ENCODE measurements at places on chromosomes 16 and 17. TPM values are rescaled to one million over a fixed set of nuclear protein-coding genes. Genes with fewer than 3 reads are reported as not detected.

DNA sequence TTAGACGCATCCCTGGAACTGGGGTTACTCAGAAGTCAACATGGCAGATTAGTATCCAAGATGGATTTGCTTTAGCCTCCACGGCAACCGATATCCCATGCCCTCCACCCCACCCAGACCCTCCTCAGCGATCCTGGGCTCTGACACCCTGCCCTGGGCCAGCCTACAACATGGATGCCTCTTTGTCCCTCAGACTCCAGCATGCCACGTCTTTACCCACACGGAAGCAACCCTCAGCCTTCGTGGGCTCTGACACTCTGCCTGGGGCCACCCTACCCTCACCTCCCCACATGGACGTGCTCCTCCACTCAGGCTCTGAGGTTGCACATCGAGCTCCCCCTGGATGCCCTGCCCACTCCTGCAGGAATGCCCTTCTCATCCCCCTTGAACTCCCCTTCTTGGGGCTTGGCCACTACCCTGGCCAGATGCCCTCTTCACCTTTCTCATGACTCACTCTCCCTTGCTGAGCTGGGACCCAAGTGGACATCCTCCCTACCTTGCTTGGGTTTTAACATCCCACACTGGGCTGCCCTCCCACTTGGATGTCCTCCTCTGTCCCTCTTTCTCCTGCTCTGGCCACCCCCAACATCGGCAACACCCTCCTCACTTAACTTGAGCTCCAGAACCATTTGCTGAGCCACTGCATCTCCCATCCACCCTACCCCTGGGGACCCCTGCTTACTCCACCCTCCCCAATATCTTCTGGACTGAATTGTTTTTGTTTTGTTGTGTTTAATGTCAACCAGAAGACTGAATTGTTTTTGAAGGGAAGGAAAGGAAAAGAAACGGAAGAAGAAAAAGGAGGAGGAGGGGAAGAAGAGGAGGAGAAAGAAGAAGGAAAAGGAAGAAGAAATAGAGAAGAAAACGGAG lies 18.3 kb upstream of the TMEM92 start:
- H3K36me3 ChIP-seq, result no peaks in the 10 kb centered on the region
- H3K27ac ChIP-seq, result no peak overlapping the region
- H3K4me1 ChIP-seq, result no peaks in the 10 kb centered on the region
- DNase-seq, result no peak
- no peak overlapping the region for H3K4me3 ChIP-seq

Gene OR1F1
- total RNA-seq, result not detected

DNA sequence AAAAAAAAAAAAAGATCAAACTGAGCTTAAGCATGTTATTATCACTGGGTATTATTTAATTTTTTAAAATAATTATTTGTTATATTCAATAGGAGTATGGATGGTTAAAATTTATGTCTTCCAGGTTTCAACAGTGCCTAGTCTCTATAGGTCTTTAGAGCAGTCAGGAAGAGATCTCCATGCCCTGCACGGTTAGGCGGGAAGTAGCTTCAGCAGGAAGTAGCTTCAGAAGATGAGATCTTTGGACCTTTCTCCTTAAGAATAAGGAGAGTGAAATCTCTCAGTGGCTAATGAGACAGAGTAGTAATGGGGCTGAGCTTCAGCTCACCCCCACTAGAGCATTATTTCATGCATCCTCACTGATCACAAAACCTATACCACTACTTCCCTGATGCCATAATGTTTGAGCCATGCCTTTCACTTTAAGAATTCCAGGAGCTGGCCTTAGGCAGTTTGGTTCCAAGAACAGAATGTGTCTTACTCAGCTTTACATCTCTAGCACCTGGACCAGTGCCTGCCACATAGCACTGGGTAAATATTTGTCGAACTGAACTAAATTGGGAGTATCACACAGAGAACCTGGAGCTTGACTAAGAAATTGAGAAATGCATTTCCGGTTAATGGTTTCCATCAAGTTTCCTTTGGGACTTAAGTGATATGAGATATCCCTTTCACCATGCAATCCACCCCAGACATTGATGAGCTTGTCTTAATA lies 43.5 kb downstream of the SCPEP1 start:
- peaks cover 4% of the 10 kb centered on the region for H3K27me3 ChIP-seq
- H3K36me3 ChIP-seq, result no peaks in the 10 kb centered on the region
- H3K4me3 ChIP-seq, result no peak overlapping the region
- H3K27ac ChIP-seq, result no peak overlapping the region

- no peaks in the 10 kb centered on the region for H3K36me3 ChIP-seq
- no peak overlapping the region for H3K4me3 ChIP-seq
- peaks cover 24% of the 10 kb centered on the region for H3K4me1 ChIP-seq
- no peaks in the 10 kb centered on the region for H3K27me3 ChIP-seq
- DNase-seq, result no peak
These were observed 21.5 kb downstream of the MYO18A start for GRCh38 chr17:29158488-29159275.

GRCh38 chr17:33055171-33055611 lies 63.5 kb downstream of the SPACA3 start:
- DNase-seq, result no peak
- H3K4me1 ChIP-seq, result no peaks in the 10 kb centered on the region
- H3K4me3 ChIP-seq, result no peak overlapping the region
- H3K36me3 ChIP-seq, result no peaks in the 10 kb centered on the region

DNA sequence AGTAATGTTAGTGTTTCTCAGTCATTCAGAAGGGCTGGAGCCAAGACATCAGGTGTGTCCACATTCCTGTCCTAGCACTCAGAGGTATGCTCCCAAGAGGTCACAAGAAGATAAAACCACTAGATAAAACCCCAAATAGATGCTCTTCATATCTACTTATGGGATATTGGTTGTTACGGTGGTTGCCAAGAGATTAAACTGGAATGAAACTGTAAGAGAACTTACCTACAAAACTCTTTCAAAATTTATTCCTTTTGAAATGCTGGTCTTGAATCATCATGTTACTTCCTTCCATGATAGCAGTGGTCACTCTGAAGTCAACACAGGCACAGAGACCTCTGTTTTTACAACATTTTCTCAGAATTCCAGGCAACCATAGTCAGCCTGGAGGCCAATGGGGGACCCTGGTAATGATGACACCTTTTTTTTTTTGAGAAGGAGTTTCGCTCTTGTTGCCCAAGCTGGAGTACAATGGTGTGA lies 122.4 kb upstream of the WSCD1 start:
- peaks cover 5% of the 10 kb centered on the region for H3K27me3 ChIP-seq
- no peak overlapping the region for H3K4me3 ChIP-seq
- H3K27ac ChIP-seq, result no peak overlapping the region
- no peaks in the 10 kb centered on the region for H3K4me1 ChIP-seq
- no peak for DNase-seq

DNA sequence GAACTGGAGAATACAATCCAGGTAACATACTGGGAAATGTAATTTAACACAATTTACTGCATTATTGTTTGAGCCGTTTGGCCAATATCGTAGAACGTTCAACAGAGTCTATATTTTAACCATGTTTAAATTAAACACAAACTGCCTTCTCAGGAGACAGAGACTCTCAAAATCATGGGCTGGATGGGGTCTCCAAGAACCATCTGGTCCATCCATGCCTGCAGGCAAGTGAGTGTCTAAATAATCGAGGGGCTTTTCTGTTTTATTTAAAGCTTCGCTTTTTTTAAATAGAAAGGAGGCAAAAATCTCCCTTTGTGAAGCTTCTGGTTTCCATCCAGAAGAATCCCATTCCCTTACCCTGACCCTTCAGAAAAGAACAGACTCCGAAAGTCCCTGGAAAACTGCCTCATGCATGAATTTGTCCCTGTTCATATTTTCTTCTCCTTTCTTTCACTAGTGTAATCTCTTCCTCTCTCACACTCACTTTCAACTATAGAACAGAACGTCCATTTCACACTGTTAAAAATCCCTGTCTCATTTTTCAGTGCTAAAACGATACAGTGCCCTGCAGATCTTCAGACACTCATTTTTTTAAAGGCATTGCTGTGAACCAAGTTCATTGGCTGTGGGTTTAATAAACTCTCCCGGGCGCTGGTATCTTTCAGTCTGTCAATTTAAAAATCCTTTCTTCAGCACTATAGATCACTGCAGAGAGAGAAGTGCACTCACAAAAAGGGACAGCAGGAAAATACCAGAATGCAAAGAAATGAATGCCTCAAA lies 111.4 kb upstream of the TOM1L1 start:
- H3K4me1 ChIP-seq, result no peaks in the 10 kb centered on the region
- no peak overlapping the region for H3K27ac ChIP-seq
- DNase-seq, result no peak
- H3K36me3 ChIP-seq, result no peaks in the 10 kb centered on the region
- no peak overlapping the region for H3K4me3 ChIP-seq
- H3K27me3 ChIP-seq, result no peaks in the 10 kb centered on the region

Gene NOXO1
- total RNA-seq, result 0.47 TPM

- no peak overlapping the region for H3K27ac ChIP-seq
- H3K4me1 ChIP-seq, result peaks cover 22% of the 10 kb centered on the region
- no peak for DNase-seq
- no peak overlapping the region for H3K4me3 ChIP-seq
- no peaks in the 10 kb centered on the region for H3K27me3 ChIP-seq
These were observed 49.7 kb downstream of the RNF112 start for GRCh38 chr17:19460700-19461099.

GRCh38 chr17:70102531-70102930 lies 27.5 kb downstream of the KCNJ16 start:
- no peaks in the 10 kb centered on the region for H3K4me1 ChIP-seq
- no peak overlapping the region for H3K27ac ChIP-seq
- no peak for DNase-seq
- no peaks in the 10 kb centered on the region for H3K27me3 ChIP-seq
- no peaks in the 10 kb centered on the region for H3K36me3 ChIP-seq
- H3K4me3 ChIP-seq, result no peak overlapping the region

Gene PRSS53
- total RNA-seq, result 8.2 TPM

GRCh38 chr16:23317266-23317661 lies 15.2 kb downstream of the SCNN1B start:
- H3K4me1 ChIP-seq, result no peaks in the 10 kb centered on the region
- no peaks in the 10 kb centered on the region for H3K27me3 ChIP-seq
- H3K4me3 ChIP-seq, result no peak overlapping the region
- DNase-seq, result no peak
- no peaks in the 10 kb centered on the region for H3K36me3 ChIP-seq

DNA sequence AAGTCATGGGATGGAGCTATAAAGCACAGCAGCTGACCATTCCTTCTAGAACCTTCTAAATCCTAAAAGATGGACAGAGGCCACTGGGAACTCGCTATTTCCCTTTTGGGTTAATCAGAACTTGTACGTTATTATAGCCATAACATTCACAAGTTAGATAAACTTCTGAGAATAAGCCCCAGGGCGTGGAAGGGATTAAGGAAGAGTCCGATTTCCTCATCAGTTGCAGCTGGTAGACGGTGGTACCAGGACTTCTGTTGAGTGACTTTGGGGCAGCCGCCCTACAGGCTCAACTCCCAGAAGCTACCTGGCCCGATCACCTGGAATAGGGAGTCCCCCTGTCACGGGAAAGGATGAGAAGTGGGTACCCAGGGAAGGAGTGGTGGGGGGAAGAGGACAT lies 370.1 kb upstream of the ZFHX3 start:
- no peaks in the 10 kb centered on the region for H3K27me3 ChIP-seq
- no peak overlapping the region for H3K4me3 ChIP-seq
- H3K4me1 ChIP-seq, result no peaks in the 10 kb centered on the region
- no peaks in the 10 kb centered on the region for H3K36me3 ChIP-seq
- DNase-seq, result no peak

DNA sequence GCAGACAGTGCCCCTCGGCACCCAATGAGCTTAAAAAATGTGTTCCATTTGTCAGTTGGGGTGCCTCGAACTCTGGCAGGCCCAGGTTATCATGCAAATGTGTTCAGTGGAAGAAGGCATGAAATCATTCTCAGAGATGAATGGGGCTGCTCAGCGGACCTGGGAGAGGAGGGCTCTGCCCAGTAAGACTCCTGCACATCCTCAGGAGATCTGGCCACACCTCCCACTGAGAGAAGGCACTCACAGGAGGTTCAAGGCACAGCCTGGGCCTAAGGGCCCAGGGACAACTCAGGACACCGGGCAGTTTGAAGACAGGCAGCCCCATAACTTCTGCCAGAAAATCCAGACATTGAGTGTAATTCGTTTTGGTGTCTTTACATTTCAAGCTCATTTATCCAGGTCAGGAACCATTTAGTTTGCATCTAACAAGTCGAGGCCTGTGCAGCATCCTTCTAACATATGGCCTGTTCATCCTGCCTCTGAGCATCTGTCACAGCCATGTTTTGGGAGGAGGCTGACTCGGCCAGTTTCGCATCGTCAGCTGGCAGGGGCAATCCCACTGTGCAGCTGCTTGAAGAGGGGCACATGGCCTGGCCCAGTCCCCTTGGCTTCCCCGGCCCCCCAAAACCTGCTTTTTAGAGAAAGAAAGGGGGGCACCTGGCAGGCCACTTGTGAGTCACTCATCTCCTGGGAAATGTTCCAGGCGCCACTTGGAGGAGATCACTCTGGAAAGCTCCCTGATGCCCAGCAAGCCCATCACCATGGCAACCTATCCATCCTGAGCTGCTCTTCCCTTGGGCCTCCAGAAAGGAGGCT lies 31.2 kb upstream of the BCAR1 start:
- H3K27ac ChIP-seq, result no peak overlapping the region
- no peak for DNase-seq
- no peaks in the 10 kb centered on the region for H3K4me1 ChIP-seq
- no peak overlapping the region for H3K4me3 ChIP-seq
- H3K27me3 ChIP-seq, result no peaks in the 10 kb centered on the region
- H3K36me3 ChIP-seq, result no peaks in the 10 kb centered on the region

DNA sequence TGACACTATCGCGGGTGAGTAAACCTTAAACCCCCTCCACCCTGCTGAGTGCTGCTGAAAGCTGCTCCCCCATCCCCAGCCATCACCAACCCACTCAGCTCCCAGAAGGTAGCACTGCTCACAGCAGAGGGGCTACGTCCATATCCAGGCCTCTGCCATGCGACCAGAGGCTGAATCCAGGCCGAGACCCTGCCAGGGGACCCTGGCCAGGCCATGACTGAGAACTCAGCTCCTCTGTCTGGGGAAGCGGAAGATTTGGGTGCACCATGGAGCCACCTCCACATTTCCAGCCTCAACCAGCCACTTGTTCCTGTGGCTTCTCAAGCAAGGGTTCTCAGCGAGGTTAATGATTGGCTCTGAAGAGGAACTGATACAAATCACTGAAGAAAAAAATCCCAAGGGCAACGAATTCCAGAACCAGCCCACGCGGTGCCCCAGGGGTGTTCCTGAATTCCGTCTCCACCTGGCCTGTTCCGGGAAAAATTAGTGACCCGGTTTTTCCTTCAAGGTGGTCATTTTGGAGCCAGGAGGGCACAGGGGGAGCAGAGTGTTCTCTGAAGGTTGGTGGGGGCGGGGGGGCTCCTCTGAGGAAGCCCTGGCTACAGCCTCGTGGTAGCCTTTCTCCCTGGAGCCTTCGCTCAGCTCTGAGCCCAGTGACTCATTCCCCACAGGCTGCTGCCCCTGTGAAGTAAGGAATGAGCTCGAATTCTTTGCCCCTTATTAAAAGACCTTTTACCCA lies 9.3 kb upstream of the SLC16A5 start:
- no peaks in the 10 kb centered on the region for H3K27me3 ChIP-seq
- H3K4me3 ChIP-seq, result no peak overlapping the region
- H3K36me3 ChIP-seq, result no peaks in the 10 kb centered on the region
- DNase-seq, result no peak
- peaks cover 17% of the 10 kb centered on the region for H3K4me1 ChIP-seq

Gene TMC7
- not detected for total RNA-seq

Gene PRDM7
- not detected for total RNA-seq

Gene NHLRC4
- 1.9 TPM for total RNA-seq
